ENCODE measurements at places on chromosomes 3 and 15.

DNA sequence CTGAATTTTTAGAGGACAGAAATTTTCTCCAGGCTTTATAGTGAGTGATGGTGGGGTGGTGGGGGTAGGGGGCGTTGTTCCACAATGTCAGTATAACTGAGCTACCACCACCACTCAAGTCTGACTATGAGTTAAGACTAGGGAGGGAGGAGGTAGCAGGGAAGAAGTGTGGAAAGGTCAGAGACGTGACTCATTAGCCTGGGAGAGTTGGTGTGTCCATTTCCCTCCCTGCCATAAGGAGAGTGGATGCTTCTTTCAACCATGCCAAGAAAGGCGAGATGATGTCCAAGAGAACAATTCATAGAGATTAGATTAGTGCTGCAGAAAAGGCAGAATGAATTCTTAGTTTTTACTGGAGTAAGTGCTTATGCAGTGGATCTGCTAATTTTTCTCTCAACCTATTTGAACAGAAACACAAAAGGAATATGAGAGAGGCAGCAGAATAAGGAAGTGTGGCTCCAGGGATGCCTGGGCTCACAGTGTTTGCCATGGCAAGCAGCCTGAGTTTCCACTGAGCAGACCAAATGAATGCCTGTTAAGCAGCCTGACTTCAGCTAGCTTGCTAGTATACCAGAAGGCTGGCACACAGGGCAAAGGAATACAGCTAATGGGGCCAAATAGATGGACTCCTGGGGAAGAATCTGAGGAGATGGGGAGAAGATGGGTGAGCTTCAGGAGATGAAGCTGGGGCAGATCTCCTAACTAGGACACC is 708.9 kb downstream of the NTRK3 start:
- DNase-seq = no peak
- 0 out of 3 replicates have a peak, but pooled peaks cover 2% of the 10 kb centered on the region for H3K36me3 ChIP-seq
- H3K4me1 ChIP-seq = no peaks in the 10 kb centered on the region
- no peak overlapping the region for H3K27ac ChIP-seq
- H3K4me3 ChIP-seq = no peak overlapping the region
- H3K27me3 ChIP-seq = no peaks in the 10 kb centered on the region

GRCh38 chr3:153595186-153595815 is 433.3 kb downstream of the RAP2B start:
- H3K4me3 ChIP-seq = no peak overlapping the region
- H3K36me3 ChIP-seq = no peaks in the 10 kb centered on the region
- no peak for DNase-seq
- no peak overlapping the region for H3K27ac ChIP-seq
- no peaks in the 10 kb centered on the region for H3K4me1 ChIP-seq
- H3K27me3 ChIP-seq = no peaks in the 10 kb centered on the region

GRCh38 chr3:175965036-175965435 is 1105.9 kb downstream of the NAALADL2 start:
- no peaks in the 10 kb centered on the region for H3K4me1 ChIP-seq
- no peaks in the 10 kb centered on the region for H3K36me3 ChIP-seq
- H3K27ac ChIP-seq = no peak overlapping the region
- no peaks in the 10 kb centered on the region for H3K27me3 ChIP-seq
- H3K4me3 ChIP-seq = no peak overlapping the region

GRCh38 chr15:68558318-68559305 is 20.2 kb upstream of the CORO2B start:
- no peak overlapping the region for H3K4me3 ChIP-seq
- DNase-seq = no peak
- H3K36me3 ChIP-seq = no peaks in the 10 kb centered on the region
- H3K27me3 ChIP-seq = peaks cover 45% of the 10 kb centered on the region
- peaks cover 7% of the 10 kb centered on the region for H3K4me1 ChIP-seq
- H3K27ac ChIP-seq = no peak overlapping the region

DNA sequence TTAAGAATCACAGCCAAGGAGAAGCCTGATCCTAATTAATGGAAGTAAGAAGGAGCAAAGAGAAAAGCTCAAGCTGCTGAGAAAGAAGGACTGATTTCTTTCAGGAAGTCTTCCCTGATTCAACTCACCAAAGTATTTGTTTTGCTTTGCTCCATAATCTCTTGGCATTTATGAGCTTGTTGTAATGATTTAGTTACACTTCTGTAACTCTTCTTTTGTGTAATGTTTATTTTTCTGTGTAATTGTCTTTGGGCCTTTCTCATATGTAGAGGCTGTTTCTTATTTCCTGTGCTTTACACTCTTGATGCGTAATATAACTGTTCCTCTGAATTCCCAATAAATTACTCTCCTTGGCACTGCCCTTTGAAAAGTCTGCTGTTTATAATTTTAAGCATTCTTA is 80.0 kb downstream of the COL6A5 start:
- no peak overlapping the region for H3K27ac ChIP-seq
- peaks cover 40% of the 10 kb centered on the region for H3K36me3 ChIP-seq
- H3K4me1 ChIP-seq = no peaks in the 10 kb centered on the region

DNA sequence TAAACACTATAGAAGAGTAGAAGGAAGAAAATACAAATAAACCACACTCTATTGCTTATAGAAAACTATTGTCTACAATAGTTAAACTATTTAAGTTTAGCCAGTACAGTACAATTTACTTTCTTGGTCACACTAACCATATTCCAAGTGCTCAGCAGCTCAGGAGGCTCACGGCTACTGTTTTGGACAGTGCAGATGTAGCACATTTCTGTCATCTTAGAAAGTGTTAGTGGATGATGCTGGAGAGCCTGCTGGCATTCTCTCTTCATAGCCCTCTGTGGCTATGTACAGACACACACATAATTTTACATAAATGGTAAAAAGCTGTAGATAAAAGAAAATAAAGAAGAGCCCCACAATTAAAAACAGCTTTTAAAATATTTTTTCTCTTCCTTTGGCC is 23.8 kb downstream of the NUDT16 start:
- no peak for DNase-seq
- H3K27ac ChIP-seq = no peak overlapping the region
- no peaks in the 10 kb centered on the region for H3K36me3 ChIP-seq
- no peak overlapping the region for H3K4me3 ChIP-seq

DNA sequence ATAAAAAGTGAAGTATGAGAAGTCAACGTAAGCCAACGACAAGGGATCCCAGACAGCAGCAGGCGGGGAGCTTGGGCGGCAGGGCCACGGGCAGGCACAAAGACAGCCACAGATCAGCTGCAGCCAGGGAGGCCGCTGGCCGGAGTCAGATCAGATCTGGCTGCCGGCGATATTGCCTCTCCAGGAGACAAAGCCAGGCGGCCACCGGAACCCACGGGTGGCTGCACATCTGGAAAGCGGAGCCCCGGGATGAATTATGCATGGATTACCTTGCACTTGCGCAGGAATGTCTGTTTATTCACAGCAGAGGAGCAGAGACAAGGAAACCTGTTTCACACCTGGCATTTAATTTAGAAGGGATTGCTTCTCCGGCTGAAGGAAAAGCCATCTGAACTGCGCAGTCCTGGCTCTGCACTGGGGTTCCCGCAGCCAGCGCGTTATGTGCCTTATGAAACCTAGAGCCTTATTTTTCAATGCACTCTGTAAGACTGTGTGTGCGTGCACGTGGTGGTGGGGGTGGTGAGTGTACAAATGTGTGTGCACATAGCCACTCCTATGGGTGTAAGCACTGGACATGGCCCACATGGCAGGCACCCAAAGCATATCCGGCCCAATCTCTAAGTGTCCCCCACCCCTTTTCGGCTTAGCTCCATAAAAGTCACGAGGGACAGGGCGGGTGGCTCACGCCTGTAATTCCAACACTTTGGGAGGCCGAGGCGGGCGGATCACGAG is 427.8 kb upstream of the MCTP2 start:
- H3K4me3 ChIP-seq = no peak overlapping the region
- H3K27ac ChIP-seq = no peak overlapping the region
- no peaks in the 10 kb centered on the region for H3K27me3 ChIP-seq
- DNase-seq = no peak

DNA sequence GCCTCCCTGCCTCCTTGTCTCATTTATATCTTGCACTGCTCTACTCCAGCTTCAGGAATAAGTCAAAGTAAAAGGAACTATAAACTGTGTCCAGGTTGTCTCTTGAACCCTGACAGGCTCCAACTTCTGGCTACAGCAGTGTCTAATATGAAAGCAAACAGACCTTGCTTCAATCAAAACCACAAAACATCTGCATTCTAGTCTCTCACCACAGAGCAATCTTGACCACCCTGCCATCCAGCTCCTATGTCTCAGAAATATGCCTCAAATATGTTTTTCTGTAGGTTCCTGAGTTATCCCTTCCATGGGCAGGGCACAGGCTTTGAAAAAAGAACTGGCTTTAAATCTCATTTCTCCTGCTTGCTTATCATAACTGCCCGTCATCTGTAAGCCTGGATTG is 13.0 kb upstream of the RAMAC start:
- no peak overlapping the region for H3K27ac ChIP-seq
- H3K36me3 ChIP-seq = no peaks in the 10 kb centered on the region
- no peak for DNase-seq
- H3K27me3 ChIP-seq = peaks cover 4% of the 10 kb centered on the region
- H3K4me1 ChIP-seq = no peaks in the 10 kb centered on the region
- no peak overlapping the region for H3K4me3 ChIP-seq

- no peaks in the 10 kb centered on the region for H3K4me1 ChIP-seq
- no peak overlapping the region for H3K4me3 ChIP-seq
- no peaks in the 10 kb centered on the region for H3K36me3 ChIP-seq
- H3K27me3 ChIP-seq = no peaks in the 10 kb centered on the region
- H3K27ac ChIP-seq = no peak overlapping the region
- DNase-seq = no peak
These were observed 206.3 kb upstream of the CD96 start for GRCh38 chr3:111335512-111336303.

- H3K27me3 ChIP-seq = peaks cover 24% of the 10 kb centered on the region
- H3K4me1 ChIP-seq = peaks cover 19% of the 10 kb centered on the region
- H3K27ac ChIP-seq = no peak overlapping the region
- no peak for DNase-seq
- no peak overlapping the region for H3K4me3 ChIP-seq
- no peaks in the 10 kb centered on the region for H3K36me3 ChIP-seq
These were observed 4.6 kb upstream of the FBLN2 start for GRCh38 chr3:13544293-13544831.

- no peak overlapping the region for H3K27ac ChIP-seq
- peaks cover 11% of the 10 kb centered on the region for H3K4me1 ChIP-seq
- peaks cover 20% of the 10 kb centered on the region for H3K27me3 ChIP-seq
These were observed 4.5 kb downstream of the CPN2 start for GRCh38 chr3:194346621-194347020.

GRCh38 chr15:67685008-67685599 is 140.2 kb upstream of the SKOR1 start:
- H3K4me1 ChIP-seq = peaks cover 6% of the 10 kb centered on the region
- no peaks in the 10 kb centered on the region for H3K36me3 ChIP-seq
- peak; percentile 15 for DNase-seq
- H3K27me3 ChIP-seq = no peaks in the 10 kb centered on the region
- H3K27ac ChIP-seq = no peak overlapping the region

DNA sequence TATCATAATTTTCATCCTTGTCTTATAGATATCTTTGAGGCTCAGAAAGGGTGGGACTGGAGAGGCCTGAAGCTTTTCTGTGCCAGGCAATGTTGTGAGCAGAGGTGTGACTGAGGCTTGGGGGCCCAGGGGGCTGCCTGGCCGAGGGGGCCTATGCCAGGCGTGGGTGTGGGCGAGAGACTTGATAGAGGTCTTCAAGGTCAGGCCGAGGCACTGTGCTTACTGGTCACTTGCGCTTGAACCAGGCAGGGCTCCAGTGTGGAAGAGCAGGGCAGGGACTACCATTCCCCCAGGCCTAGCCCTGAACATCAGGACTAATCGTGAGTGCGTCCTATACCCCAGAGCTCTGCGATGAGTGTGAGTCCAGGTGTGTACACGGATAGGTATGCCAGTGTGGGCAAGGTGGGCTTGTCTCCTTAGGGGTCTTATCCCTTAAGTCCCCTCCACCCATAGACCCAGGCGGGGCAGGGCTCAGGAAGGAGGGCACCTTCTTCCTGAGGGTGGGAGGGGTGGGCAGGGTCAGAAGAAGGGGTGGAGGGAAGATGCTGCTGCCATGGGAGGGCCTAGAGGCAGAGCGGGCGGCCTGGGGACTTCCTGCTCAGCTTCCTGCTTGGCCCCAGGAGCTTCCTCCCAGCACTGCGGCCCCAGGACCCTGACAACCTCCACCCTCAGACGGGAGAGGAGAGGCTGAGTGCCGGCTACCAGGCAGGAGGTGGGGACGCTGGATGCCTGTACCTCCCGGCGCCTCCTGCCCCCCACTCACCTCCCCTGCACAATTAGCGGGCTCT is 84.7 kb downstream of the LINGO1 start:
- no peak overlapping the region for H3K4me3 ChIP-seq
- no peak overlapping the region for H3K27ac ChIP-seq
- peaks cover 2% of the 10 kb centered on the region for H3K27me3 ChIP-seq
- no peak for DNase-seq
